ENCODE measurements at places on chromosomes 7 and 10.
A peak's percentile ranks its signal among the peaks of the same experiment; 100 is the strongest.

DNA sequence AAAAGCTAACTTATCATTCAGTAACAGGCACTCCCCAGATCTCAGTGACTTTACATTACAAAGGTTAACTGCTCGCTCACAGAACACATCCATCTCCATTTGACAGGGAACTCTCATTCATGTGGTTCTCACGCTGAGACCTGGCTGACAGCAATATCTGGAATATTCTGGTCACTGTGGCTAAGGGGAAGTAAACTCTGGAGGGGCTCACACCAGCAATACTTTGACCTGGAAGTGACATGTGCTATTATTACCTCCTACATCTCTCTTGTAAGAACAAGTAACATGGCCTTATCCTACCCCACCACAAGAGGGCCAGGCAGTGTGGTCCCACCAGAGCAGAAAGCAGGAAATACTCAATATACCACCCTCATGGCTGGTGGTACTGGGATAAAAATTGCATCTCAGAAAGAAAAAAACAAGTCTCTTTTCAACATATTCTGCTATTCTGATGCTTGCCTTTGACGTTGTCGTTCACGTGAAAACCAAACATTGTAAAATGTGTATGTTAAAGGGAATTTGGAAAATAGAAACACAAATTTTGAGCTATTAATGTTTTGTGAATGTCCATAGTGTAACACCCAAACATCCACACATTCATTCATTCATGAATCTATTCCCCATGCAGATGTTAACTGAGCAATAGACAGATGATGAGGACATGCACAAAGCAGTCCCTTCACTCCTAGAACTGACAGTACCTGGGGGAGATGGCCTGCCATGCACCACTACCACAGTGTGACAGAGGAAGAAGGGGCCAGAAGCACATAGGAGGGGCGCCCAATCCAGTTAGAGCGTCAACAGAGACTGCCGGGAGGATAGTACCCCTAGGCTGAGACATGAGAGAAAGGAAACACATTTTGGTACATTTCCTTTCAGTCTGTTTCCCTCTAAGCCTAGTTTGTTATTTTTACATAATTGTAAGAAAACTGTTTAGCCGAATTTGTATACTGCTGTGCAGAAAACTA lies 166.0 kb upstream of the SP4 start:
- DNase-seq, result peak; percentile 44

GRCh38 chr10:133466683-133467275 lies 13.0 kb downstream of the SCART1 start:
- DNase-seq, result no peak

DNA sequence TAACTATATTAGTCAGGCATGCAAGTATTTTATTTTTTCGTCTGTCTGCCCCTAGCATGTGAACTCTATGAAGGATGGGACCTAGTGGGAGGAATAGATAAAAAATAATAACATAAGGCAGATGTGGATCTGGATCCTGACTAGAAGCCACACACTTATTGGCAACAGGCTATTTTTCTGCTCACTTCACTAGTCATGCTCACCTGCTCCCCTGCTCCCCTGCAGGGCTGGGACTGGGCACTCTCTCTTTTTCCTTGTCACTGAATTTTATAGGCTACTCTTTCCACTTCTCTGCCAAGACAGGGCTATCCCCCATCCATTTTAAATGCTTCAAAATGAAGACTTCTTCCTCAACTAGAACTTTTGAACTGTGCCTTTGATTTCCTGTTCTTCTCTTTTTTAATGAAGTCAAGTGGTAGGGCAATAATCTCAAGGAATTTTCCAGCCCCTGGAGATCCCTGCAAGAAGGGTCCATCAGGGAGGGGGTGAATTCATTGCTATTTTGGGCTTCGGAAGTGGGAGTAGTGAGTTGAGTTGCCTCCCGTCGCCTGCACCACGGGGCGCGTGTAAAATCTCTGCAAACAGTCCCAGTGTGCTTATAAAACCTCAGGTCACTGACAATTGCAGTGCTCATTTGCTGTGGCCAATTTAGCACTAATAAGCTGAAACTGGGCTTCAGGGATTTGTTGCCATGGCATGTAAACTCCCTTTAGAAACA lies 156.7 kb upstream of the NPVF start:
- DNase-seq, result no peak

- DNase-seq, result no peak
Observed at GRCh38 chr7:80189638-80190037, 55.0 kb downstream of the GNAI1 start.

- no peak for DNase-seq
Observed at GRCh38 chr10:34319197-34319846, 495.8 kb downstream of the PARD3 start.

DNA sequence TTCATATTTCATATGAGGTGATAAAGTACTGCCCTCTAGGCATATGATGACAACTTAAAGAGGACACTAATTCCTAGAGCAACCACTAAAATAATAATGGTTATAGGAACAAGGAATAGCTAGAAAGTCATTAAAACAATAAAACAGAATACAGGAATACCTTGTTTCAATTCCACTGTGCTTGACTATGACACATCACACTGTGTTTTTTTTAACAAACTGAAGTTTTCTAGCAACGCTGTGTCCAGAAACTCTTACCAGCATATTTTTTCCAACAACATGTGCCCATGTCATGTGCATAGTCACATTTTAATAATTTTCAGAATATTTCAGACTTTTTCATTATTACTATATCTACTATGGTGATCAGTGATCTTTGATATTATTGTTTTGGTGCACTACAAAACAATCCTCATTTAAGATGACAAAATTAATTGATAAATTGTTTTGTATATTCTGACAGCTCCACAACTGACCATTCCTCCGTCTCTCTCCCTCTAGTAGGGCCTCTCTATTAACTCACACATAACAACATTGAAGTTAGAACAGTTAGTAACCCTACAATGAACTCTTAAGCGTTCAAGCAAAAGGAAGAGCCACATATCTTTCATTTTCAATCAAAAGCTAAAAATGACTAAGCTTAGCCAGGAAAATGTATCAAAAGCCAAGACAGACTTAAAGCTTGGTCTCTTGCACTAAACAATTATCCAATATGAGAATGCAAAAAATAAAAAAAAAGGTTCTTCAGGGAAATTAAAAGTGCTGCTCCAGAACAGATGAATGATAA lies 85.8 kb downstream of the SNX13 start:
- DNase-seq, result no peak

GRCh38 chr10:87761892-87762291 lies 56.1 kb downstream of the ATAD1 start:
- DNase-seq, result no peak

GRCh38 chr10:128694168-128694850 lies 568.1 kb upstream of the MKI67 start:
- DNase-seq, result no peak

- DNase-seq, result no peak
Observed at GRCh38 chr7:80783678-80784327, 135.0 kb downstream of the SEMA3C start.

Data from CD8-positive, alpha-beta T cell (primary cell).